Thoracic aorta endothelial cell (primary cell): ENCODE measurements at places on chromosomes 12 and 14. TPM values are rescaled to one million over a fixed set of nuclear protein-coding genes. Genes with fewer than 3 reads are reported as not detected.

PMCH gene
- 0.36 and 1.9 TPM in 2 replicates for total RNA-seq

GLI1 gene
- 0.07 TPM in 1 of 2 replicates, not detected in the other for total RNA-seq

B3GNT4 gene
- total RNA-seq = not detected in 2 replicates

SSPN gene
- 0.50 and 0.66 TPM in 2 replicates for total RNA-seq

TPPP2 gene
- not detected in 2 replicates for total RNA-seq

KRT2 gene
- not detected in 2 replicates for total RNA-seq
